ENCODE measurements at places on chromosomes 7 and 10.

- DNase-seq, result no peak
Measured at GRCh38 chr10:63735305-63735704, 214.1 kb downstream of the REEP3 start.

- no peak for DNase-seq
Measured at GRCh38 chr10:9239298-9239697, 1184.8 kb downstream of the GATA3 start.

DNA sequence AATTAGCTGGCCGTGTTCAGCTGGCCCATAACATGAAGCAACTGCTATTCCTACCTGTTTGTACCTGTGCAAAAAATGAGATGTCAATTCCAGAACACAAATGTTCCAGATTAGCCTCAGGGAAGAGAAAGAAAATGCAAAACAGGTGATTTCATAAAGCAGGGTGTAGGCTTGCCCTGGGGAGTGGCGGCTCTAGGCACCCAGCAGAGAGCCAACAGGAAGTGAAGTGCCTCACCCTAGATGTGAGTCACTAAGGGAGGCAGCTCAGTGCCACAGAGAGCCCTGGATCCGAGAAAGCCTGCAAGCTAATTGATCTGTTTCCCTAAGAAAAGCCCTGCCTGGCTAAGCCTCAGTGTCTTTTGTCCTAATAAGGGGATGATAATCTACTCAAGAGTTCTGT is 240.0 kb downstream of the ARHGAP21 start:
- no peak for DNase-seq

DNA sequence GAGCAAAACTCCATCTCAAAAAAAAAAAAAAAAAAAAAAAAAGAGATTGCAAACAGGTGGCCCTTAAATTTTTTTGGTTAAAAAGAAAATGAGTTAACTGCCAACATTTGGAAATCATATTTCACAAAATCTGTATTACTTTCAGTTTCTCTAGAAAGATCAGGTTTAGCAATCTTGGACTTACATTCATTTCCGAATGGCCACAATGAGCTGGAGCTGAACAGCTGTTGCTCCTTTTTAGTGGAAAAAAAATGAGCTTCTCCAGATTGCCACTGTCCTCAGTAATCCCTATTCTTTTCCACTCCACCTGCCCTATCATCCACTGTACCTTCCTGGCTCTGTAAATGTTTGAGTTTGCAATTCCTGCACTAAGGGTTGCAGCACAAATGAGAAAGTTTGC is 43.6 kb downstream of the RAB11FIP2 start:
- no peak for DNase-seq

- peak; percentile 58 for DNase-seq
Measured at GRCh38 chr7:16644636-16645592, 640 bp downstream of the ANKMY2 start.

GRCh38 chr10:66843396-66843795 is 82.4 kb upstream of the LRRTM3 start:
- DNase-seq, result no peak

DNA sequence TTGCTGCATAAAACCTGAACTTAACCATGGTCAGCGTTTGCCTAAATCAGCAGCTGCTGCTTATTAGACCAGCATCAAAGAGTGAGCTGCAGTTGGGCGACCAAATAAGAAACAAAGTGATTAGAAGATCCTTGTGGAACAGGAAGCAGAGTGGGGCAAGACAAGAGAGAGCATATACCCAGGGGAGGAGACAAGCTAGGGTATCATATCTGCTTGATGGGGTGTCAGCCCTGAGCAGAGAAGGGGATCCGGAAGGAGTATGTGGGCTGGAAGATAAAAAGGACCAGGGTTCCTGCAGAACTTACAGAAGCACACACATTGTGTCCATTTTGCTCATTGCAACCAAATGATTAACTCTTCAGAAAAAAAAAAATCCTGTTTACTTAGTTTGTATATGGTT is 213.6 kb downstream of the CELF2 start:
- no peak for DNase-seq

DNA sequence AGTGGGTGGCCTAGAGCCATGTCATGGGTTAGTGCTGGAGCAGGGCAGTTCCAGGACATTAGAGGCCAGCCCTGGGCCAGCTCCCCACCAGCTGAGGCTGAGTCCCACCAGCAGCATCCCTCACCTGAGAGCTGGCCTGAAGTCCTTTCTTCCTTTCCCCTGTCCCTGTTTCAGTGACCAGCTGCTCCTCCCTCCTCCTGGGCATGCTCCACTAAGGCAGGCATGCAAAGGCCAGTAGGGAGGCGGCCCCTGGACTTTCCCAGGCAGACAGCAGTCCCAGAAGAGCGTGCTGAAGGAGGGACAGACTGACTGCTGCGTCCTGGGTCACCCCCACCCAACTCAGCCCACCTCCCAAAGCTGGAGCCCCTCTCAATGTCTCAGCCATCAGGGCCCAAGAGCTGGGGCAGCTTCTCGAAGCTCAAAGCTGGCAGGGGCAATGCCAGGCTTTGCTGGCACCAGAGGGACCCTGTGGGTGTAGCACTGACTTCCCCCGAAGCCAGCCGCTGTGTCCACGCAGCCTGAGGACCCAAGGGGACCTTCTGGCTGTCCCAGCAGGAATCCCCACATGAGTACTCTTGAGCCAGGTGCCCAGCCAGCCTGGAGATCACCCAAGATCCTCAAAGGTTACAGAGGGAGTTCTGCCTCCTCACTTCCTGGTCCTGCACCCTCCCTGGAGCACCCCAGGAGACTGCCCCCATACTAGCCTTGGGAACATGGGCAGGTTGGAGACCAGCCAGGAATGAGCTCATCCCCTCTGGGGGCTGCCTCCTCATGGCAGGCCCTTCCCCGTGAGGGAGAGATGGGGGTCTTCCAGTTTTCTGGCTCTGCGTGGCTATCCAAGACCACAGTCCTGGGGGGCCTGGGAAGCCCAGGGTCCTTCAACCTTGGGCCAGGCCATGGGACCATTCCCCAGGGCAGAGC is 35.2 kb upstream of the RET start:
- DNase-seq, result no peak

- DNase-seq, result no peak
Measured at GRCh38 chr10:124221356-124222317, 128.2 kb upstream of the CHST15 start.

- DNase-seq, result no peak
Measured at GRCh38 chr10:14836208-14836607, 1.6 kb downstream of the CDNF start.

DNA sequence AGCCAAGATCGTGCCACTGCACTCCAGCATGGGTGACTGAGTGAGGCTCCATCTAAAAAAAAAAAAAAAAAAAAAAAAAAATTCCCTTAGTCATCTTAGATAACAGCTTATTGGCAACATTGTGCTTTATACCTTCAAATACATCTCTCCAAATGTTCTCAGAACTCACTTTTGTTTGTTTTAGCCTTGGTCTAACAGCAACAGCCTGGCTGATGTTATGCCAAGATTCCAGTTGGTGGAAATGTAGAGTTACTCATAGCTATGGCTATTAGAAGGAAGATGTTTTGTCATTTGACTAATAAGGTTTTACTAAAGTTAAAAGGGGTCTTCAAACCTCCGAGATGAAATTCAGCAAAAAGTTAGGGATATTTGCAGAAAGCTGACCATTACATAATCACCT is 481.4 kb downstream of the NEBL start:
- no peak for DNase-seq

DNA sequence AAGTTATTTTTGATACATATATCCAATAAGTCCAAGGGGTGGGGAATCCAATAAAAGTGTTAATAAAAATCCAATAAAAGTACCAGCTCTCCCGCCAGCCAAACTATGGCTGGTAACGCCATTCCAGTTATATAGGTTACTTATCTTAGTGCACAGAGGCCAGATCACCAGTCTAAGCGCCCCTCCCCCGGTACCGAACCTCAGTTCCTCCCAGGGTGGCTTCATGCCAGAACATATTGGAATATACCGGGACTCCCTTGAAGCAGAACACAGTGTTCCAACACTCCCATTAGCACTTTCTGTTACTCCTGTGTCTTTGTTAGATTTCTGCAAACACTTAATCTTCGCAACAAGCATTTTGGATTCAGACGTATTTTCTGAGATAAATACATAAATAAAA is 7.5 kb downstream of the FBH1 start:
- no peak for DNase-seq

DNA sequence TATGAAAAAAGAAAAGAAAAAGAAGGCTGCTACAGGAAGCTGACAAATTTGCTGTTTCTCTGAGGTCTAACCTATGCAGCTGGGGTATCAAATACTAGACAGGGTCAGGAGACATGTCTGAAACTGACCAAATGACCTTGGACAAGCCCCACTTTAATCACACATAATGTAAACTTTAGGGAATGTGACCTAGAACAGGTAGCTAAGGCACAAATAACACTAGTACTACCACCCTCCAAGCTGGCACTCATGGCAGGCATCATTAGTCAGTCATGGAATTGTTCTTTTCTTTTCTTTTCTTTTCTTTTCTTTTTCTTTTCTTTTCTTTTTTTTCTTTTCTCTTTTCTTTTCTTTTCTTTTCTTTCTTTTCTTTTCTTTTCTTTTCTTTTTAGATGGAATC is 250.4 kb downstream of the KCNMA1 start:
- no peak for DNase-seq

- no peak for DNase-seq
Measured at GRCh38 chr7:42935861-42936260, 3.7 kb downstream of the MRPL32 start.

DNA sequence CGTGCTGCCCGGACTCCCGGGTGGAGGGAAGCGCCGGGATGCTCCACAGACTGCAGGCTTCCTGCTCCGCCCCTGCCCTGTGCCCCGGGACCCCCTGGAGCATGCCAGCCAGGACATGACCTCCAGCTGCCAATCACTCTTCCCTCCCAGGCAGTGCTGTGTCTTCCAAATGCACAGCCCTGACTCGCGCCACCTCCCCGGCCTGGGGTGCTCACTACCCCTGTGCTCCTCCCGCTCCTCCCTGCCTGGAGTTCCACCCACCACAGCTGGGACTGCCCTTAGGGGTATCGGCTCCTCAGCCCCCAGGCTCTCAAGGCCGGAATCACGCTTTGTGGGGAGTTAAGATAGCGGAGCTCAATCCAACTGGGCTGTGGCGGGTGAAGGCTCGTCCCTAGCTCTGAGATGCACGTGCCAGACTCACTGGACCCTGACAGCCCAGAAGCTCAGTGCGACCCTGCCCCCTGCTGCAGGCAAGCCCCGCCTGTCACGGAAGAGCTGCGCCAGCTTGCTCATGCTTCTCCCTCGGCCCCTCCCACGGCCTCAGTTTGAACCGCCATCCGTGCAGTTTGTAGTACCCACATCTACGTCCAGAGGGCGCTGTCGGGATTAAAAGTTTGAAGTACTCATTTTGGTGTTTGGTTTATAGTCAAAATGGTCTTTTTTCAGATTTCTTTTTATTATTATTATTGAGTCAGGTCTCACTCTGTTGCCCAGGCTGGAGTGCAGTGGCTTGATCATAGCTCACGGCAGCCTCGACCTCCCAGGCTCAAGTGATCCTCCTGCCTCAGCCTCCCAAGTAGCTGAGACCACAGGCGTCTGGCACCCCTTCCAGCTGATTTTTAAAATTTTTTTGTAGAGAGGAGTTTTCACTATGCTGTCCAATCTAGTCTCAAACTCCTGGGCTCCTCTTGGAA is 142.5 kb upstream of the TCERG1L start:
- DNase-seq, result peak; percentile 44

GRCh38 chr7:15625466-15625865 is 61.0 kb downstream of the MEOX2 start:
- no peak for DNase-seq

DNA sequence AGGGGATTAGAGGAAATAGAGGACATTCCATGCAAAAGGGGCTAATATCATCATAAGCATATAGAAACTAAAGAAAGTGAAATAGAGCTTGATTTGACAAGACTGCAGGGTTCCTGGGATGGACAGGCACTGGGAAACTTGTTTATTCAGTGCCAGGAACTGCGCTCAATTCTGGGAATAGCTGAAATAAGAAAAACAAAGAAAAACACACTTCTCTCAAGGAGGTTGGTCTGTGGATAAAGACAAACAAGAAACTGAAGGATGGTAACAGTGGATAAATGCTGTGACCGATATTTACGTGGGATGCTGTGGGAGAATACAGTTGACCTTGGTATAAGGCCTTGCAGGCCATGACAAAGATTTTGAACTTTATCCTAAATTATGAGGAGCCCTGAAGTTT is 40.9 kb upstream of the ANLN start:
- DNase-seq, result no peak

DNA sequence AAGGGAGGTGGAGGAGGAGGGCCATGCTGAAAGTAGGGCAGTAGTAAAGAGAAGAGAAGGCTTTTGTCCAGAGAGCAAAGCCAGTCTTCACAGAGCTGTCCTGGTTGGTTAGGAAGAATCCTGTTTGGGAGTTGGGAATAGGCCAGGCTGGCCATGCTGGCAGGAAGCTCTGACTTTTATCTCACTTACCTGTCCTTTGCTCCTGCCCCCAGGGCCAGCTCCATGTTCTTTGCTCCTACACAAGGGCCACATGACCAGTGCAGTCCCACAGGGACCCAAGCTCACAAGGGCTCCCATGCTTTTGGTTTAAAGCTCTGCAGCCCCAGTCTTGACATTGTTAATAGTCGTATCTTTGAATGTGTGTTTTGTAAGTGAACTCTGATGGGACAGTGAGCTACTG is 161.6 kb upstream of the KMT2E start:
- no peak for DNase-seq

GRCh38 chr10:8114741-8115617 is 60.5 kb downstream of the GATA3 start:
- DNase-seq, result no peak

DNA sequence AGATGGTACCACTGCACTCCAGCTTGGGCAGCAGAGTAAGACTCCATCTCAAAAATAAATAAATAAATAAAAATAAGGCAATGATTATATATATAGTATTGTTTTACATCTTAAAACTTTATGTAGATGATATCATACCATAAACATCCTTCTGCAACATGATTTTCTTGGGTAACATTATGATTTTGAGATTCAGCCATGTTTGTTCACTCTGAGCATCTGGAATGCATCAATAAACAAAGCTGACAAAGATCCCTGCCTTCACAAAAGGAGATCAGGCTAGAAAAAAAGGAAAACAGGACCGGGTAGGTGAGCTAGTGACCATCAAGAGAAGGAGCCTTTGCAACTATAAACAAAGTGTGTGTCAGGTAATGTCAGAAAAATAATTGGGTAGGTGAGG is 31.9 kb upstream of the KAT6B start:
- DNase-seq, result no peak

GRCh38 chr7:16934722-16935340 is 53.0 kb upstream of the AGR3 start:
- DNase-seq, result no peak

DNA sequence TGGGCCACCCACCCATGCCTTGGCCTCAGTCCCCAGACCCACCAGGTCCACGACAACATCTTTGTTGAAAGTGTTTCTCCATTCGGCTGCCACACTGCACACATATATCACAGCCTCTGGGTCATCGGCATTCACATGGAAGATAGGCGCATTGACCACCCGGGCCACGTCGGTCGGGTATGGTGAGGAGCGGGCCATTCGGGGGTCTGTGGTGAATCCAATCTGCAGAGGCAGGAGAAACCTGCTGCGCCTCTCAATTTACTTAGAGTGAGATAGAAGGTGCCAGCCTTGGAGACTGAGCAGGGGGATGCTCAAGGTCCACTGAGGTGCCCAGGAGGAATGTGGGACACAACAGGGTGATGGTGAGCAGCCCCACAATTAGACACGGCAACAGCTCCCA is 16.4 kb downstream of the OGDHL start:
- DNase-seq, result no peak

- DNase-seq, result no peak
Measured at GRCh38 chr7:116511552-116512519, 12.3 kb downstream of the CAV2 start.
